ENCODE measurements at places on chromosomes 2 and 18.

DNA sequence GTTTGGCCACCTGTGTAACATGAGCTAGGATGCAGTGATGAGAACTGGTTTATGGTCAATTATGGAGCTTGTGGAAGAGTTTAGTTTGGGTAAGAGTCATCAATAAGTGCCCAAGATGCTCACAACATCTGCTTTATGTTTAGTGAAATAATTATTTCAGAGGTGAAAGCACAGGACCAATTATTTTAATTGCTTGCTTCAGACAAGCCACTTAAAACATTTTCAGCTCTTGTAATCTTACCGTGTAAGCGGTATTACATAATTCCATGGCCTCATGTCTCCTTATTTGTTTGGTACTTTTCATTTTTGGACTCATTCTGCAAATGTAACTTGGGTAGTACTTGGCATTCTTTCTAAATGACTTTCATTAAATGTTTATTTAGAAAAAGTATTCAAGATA lies 5.4 kb downstream of the B3GNT2 start:
- DNase-seq: no peak

GRCh38 chr18:42475157-42475556 lies 520.1 kb downstream of the PIK3C3 start:
- no peak for DNase-seq

- DNase-seq: no peak
Measured at GRCh38 chr18:77167251-77167650, 34.7 kb upstream of the MBP start.

- DNase-seq: no peak
Measured at GRCh38 chr2:165467921-165468320, 1.6 kb upstream of the CSRNP3 start.

GRCh38 chr2:61733563-61733962 lies 120.3 kb downstream of the FAM161A start:
- no peak for DNase-seq

GRCh38 chr18:76756531-76757253 lies 65.7 kb upstream of the ZNF236 start:
- no peak for DNase-seq

DNA sequence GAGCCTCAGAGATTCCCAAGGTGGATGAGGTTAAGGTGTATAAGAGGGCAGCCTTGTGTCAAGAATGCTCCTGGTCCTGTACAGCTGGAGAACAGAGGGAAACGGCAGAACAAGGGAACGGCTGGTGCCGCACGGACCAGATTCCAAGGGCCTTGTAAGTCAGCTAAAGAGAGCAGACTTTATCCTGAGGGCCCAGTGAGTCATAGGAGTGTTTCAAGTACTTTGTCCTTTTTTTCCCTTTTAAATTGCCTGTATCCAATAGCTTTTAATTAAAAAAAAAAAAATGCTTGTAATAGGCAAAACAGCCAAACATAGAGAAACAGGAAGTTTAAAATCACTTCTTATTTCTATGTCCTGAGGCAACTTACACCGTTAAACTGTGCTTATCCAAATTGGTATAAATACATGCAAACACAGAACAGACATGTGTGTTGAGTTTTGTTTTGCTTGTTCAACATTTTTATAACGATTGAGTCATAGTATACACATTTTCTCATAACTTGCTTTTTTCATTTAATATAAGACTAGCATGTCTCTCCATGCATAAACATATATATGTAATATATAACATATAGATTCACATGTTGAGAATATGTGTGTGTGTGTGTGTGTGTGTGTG lies 42.1 kb upstream of the EVA1A start:
- DNase-seq: no peak

DNA sequence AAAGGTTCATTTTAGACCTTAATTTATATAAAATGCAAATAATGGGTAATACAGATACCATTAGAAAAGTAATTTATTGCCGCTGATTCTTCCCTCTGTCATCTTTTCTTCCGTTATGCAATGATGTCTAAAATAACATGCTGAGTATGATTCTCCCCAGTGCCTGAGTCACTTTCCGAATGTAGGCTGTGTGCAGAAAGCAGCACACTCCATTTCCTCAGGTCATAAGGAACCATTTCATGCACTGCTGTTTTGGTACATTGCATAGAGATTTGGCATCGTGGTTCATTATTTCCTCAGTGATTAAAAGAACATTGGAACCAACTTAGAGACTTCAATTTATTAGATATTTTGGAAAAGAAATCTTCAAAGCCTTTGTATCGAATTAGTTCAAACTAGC lies 173.5 kb downstream of the CDH2 start:
- DNase-seq: no peak

DNA sequence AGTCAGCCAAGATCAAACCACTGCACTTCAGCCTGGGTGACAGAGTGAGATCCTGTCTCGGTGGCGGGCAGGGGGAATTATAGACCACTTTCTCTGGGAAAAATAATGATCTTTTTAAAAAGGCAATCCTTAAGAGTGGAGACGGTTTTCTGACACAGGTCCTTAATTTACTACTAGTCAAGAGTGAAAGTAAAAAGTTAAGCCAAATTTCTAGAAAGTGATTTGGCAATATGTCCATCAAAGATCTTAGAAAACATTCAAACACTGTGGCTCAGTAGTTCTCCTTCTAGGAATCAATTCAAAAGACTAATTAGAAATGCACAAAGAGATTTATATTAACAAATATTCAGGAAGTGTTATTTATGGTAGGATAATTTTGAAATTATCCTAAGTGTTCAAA lies 148.5 kb upstream of the DNMT3A start:
- DNase-seq: no peak

DNA sequence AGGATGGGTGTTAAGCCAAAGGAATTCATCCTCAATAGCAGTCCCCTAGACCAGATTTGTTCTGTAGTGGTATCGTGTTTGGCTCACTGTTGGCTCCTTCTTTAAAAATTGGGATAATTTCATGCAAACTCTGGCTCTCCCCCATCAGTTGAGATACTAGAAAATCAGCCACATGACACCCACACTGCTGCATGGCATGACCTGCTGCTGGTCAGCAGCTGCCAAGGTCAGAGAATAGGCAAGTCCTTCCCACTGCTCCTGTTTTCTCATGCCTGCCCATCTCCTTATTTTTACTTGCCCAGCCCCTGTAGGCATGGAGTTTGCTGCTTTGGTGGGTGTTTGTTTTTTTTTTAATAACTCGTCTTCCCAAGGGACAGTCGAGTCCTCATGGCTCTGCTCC lies 1.0 kb upstream of the SNRNP200 start:
- no peak for DNase-seq

DNA sequence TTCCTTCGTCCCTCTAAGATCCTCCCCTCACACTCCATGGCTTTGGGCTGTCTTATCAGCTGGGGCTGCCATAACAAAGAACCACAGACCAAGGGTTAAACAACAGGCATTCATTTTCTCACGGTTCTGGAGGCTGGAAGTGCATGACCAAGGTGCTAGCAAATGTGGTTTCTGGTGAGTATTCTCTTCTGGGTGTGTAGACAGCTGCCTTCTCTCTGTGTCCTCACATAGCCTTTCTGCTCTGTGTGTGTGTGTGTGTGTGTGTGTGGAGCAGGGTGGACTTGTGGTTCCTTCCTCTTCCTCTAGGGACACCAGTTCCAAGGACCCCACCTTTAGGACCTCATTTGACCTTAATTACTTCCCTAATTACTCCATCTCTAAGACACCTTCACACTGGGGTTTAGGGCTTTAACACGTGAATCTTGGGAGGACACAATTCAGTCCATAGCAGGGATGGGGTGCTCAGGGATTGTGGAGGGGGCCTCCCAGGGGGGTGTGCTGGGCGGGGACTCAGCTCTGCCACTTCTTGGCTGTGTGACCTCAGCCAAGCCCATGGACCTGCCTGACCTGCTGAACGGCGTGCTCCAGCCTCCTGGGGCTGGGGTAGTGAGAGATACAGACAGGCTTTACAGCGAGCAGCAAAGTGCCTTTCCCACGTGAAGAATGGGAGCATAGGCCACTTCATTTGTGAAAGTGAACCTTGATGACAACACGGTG lies 38.0 kb downstream of the ACKR3 start:
- DNase-seq: no peak

- DNase-seq: no peak
Measured at GRCh38 chr2:229422063-229422462, 151.0 kb upstream of the PID1 start.

DNA sequence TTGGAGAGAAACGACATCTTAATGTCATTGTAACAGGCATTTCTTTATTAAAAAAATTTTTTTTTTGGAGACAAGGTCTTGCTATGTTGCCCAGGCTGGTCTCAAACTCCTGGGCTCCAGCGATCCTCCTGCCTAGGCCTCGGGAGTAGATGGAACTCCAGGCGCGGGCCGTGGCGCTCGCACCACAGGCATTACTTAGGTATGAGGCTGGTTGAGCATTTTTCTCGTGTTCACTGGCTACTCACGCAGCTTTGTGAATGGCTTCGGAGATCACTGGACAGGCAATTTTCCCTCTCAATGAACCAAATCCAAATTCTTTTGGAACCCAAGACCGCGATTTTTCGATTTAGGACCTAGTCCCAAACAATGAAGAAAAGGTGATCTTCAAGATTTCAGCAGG lies 795 bp upstream of the TCF7L1 start:
- no peak for DNase-seq

- DNase-seq: no peak
Measured at GRCh38 chr2:133879703-133880102, 311.4 kb upstream of the NCKAP5 start.
